ENCODE measurements at places on chromosomes 1 and 21.

GRCh38 chr1:247471445-247472016 lies 13.6 kb upstream of the OR2B11 start:
- DNase-seq, result no peak

- DNase-seq, result no peak
Measured at GRCh38 chr21:32748529-32748928, 20.7 kb upstream of the SYNJ1 start.

- no peak for DNase-seq
Measured at GRCh38 chr1:175193527-175193910, 943 bp upstream of the KIAA0040 start.

DNA sequence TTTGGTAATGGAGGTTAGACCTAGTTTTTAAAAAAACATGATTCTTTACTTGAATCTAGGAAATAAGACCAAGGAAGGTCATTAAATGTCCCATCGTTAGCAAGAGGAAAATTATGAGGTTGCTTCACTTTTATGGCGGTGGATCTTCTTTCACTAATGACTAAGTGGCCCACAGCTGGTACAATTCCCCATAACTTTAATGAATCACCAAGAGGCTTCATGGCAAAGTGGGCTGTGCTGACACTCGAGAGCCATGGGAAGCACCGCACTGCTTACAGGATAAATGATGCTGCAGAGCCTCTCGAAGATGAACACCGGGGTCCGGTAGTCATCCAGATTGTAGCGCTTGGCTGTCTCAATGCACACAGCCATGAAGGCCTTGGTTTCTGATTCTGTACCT lies 108.8 kb downstream of the UBR4 start:
- DNase-seq, result peak; percentile 33

DNA sequence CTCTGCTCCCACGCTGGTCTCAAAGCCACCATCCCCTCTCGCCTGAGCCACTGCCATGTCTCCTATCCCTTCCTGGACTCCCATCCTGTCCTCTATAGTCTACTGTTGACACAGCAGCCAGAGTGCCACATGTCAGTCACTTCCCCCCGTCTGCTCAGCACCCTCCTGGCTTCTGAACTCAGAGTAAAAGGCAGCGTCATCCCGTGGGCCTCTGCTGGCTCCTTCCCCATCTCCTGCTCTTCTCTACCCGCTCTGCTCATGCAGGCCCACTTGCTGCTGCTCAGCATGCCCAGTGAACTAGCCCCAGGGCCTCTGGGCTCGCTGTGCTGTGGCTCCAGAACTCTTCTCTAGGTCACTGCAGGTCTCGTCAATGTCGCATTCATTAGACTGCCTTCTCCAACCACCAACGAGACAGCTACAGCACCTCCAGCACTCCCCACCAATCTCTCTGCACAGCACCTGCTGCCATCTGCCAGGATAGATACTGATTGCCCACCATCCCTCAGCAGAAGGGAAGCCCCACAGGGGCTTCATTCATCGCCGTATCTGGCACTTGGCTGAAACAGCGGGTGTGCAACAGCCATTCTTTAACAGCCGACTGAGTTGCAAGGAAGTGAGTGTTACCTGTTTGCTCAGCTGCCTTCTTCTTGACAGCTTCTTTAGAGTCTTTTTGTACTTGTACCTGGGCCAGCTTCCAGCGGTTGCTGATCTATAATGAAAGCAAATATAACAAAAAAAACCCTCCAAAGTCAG lies 11.8 kb upstream of the SRM start:
- DNase-seq, result no peak

DNA sequence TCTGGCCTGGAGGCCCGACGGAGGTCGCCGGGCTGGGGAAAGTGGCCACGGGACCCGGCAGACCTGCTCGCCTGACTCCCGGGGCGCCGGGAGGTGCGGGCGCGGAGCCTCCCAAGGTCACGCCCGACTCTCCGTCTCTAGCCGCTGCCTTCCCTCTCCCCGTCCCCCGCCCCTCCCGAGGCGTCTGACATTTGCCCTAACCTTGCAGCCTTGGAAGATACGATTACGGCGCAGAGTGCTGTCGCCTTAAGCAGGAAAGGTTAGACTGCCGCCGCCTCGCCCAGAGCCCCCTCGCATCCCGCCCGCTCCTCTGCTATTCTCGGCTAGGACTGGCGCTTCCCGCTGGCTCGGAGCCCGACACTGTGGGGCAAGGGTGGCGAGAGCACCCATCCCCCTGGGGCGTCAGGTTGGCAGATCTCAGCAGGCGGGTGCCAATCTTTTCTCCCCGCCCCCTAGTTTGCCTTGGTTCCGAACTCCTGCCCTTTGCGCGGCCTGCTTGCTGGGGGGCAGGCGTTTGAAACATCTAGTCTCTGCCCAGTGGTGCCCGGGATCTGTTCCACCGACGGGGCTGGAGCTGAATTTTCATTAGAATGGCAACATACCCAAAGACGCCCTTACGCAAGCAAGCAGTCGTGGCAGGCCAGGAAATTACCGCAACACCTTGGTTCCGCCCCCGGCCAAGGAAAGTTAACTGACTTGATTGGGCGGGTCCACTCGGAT lies 835 bp downstream of the PGM1 start:
- peak; percentile 75 for DNase-seq

- DNase-seq, result no peak
Measured at GRCh38 chr1:204250428-204251030, 36.7 kb upstream of the GOLT1A start.

GRCh38 chr1:163412221-163412620 lies 90.5 kb downstream of the NUF2 start:
- no peak for DNase-seq

DNA sequence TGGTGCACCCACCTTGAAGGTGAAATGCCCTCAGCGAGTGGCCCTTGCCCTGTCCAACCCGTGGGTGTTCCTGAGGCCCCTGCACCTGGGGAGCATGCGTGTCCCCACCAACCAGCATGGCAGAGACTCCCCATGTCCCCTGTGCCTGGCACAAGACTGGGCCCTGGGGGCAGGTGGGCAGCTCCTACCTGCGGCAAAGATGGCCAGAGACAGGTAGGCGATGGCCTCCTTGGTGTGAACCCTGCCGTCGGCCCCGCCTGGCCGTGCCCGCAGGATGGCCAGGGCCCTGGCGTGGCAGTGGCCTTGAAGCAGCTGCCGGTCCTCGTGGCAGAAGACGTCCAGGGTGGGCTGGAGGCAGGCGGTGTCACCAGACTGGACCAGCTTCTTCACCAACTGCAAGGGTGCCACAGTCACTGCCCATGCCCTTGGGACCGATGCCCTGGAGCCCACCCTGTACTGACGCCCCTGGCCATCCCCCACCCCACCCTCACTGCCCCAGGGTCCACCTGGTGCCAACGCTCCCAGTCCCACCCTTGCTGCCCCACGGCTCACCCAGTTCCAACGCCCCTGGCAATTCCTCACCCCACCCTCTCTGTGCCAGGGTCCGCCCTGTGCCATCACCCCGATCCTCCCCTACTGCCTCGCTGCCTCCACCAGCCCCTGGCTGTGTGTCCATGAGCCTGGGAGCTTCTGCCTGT lies 15.7 kb downstream of the TTC34 start:
- DNase-seq, result no peak

- no peak for DNase-seq
Measured at GRCh38 chr1:199373139-199373538, 654.4 kb upstream of the NR5A2 start.

DNA sequence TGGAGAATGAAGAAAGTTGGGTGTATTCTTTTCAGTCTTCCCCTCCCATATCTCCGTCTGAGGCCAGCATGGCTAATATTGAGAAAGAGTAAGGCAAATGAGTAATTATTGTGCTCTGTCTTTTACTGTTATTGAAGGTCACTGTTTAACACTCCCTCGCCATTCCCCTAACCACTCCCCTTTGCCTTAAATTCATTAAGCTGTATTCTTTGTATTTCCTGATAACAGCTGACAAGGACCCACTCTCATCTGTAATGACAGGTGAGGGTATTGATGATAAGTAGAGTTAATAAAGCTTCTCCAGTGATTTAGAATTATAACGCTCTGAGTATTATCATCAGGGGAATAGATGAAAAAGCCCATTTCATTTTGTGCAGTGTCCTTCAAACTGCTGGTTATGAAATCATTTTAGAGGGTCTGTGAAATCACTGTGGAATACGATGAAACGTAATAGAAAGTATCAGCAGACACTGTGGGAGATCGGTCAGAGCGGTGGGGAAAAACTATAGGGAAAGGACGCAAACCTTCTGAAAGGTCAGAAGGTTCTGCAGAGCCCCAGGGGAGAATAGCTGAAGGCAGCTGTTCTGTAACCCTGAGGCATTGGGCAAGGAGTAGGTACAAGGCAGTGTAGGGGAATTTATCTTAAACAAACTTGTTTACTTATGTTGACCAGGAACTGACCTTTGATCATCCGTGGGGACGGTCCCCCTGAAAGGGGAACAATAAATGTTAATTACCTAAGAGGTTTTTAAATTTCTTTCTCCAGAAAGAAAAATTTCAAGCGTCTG lies 46.3 kb upstream of the CACYBP start:
- no peak for DNase-seq

- DNase-seq, result no peak
Measured at GRCh38 chr1:23646091-23646490, 45.5 kb upstream of the RPL11 start.
